NCI-H1417 (cell line): ENCODE measurements at places on chromosomes 4 and X.
A peak's percentile ranks its signal among the peaks of the same experiment; 100 is the strongest.

DNA sequence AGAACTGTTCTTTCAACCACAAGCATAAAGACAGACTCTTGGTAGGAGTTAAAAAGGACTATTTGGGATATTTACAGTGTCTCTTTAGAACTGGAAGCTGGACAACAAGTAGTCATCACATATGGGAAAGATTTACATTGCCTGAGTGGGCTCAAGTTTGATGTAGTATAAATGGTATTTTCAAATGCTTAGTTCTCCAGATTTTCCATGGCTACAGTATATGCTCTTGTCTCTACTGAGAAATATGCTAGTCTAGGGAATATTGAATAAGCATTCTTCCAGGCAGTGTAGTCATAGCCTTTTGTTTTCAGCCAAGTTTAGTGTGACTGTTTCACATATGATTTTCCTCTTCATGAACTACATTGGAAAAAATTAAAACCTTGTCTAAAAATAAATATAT is 315.6 kb downstream of the ARHGAP24 start:
- DNase-seq = no peak

GRCh38 chr4:127355743-127356142 is 277.0 kb upstream of the INTU start:
- no peak for DNase-seq

GRCh38 chr4:2907706-2908293 is 55.4 kb downstream of the NOP14 start:
- no peak for DNase-seq

DNA sequence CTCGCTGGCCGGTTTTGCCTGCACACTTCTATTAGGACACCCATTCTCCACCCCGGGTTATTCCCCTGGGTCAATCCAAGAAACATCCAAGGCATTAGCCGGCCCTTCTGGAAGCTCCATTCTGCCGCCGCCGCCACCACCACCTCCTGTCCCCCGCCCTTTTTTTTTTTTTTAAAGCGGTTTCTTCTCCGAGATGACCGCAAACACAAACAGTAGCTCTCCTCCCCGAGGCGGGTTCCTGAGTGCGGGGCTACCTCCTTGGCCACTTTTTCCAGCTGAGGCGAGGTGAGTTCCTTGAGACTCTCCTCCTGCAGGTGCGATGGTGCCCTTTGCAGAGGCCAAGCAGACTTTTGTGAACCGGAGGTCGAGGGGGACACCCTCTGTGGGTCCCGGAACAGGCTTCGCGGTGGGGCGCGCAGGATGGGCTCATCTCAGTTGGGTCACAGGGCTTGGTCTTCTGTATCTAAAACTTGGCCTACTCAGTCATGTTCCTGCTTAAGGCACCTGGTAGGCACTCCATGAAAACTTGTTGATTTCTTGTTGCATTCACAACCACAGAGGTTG is 930 bp downstream of the NWD2 start:
- DNase-seq = no peak

GRCh38 chrX:102154218-102154860 is 1.4 kb downstream of the BEX5 start:
- DNase-seq = peak; percentile 46

DNA sequence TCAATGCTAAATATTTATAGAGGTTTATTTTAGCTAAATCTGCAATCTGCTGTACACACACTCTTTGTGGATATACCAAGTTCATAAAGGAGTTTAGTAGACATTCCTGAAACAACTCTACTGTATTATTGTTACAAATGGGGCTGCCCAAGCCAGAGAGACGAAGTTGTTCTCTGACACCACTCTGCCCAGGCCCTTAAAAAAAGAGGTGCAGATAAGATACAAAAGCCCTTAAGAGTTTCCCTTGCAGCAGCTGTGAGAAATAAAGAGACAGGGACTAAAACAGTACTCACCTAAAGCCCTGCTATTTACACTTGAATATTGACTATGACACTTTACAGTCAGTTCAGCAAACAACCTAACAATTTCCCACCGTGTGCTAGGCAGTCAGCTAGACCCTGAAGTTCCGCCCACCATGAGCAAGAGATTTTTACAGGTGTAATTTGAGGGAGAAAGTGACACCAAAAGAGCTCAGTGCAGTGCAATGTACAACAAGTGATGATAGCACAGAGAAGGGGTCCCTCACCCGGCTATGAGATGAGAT is 191.7 kb downstream of the PRDM5 start:
- DNase-seq = no peak

DNA sequence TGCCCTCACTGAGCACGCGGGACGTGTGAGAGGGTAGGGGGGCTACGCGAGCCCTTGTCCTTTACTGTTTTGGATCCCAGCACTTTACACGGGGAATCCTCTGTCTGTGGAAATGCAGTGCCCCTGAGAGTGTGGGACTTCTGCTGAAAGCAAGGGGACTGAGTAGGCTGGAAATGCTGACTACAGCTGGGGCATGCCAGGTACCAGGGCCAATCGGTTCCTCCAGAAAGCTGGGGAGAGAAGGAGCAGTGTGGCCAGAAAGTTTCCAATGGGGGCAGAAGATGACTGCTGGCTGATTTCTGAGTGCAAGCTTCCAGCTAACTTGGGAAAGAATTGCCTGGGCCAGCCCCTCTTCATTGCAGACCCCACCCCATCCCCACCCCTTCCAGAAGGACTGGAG is 1.5 kb downstream of the NHSL2 start:
- no peak for DNase-seq
